KG1 (cell line): ENCODE measurements at places on chromosomes 3 and 15.
A peak's percentile ranks its signal among the peaks of the same experiment; 100 is the strongest.

- no peak for DNase-seq
Measured at GRCh38 chr15:89330119-89330518, 4.5 kb downstream of the POLG start.

DNA sequence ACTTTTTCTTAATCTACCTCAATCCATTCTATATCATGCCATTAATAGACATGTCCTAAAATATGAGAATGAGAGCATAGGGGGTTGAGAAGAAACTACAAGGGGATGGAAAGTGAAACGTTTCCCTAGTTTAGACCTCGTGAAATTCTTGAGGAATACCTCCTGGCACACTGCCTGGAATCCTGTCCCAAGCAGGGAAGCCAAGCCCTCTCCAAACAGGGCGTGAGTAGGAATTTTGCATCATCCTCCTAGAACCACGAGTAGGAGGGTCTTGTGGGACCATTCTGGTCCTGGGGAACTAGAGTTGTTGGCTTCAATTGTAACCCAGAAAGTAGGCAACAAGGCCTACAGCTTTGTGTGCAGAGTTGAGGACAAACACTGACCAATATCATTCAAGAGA lies 19.6 kb upstream of the C3orf80 start:
- no peak for DNase-seq

DNA sequence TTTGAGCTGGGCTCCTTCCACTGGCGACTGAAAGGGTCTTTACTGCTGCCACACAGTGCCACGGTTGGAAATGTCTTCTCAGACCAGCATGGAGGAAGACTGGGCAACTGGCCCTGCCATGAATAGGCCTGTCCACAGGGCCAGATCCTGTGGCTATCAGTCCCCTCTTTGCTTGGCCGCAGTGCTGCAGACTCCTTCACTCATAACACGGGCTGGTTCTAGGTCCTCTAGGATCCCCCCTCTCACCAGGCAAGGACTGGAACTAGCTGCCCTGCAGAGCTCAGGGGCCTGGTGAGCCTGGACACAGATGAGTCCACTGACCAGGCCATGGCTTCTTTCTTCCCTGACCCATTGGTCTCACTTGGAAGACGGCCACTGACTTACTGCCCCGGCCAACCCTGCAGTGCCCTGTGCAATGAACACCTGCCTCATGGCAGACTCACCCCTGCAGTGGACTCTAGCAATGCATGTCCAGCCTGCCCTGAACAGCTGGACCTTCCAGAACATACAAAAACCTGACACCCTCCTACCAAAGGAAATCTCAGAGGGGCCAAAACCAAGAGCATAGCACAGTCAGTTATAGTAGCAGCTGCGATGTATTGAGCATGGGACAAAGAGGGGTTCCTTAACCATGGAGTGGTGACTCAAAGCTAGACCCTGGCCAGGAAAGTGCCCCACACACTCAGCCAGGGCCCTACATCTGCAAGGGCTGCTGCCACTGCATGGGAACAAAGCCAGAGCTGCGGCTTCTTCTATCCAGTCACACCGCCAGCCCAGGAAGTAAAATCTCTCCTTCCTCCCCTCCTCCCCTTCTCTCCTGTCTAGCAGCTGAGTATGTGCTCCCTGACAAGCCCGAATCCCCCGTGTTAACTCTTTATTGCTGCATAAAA lies 72.1 kb upstream of the ITGA11 start:
- no peak for DNase-seq

- DNase-seq: no peak
Measured at GRCh38 chr15:33586786-33587697, 276.3 kb downstream of the RYR3 start.

DNA sequence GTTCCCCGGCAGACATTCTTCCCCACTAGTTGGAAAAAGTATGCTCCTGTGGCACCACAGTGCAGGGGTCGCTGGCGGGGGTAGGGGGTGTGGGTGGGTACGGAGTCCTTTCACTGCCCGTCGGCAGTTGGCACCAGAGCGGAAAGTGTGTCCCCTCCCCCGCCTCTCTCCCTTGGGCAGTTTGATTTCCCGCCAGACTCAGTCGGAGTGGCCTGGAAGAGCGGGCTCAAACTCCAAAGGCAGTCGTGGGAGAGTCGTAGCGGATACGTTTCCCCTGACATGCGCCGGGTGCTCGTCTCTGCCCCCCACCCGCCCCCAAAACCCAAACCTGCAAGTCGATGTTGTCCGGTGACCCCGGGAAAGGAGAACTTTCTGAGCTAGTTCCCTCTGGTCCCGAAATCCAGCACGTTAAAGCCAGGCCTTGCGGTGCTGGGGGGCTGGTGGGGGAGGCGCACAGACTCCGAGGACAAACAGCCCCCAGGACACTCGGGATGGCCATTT lies 4.4 kb upstream of the FOXB1 start:
- no peak for DNase-seq

- no peak for DNase-seq
Measured at GRCh38 chr15:55151631-55152030, 45.1 kb downstream of the RSL24D1 start.

- DNase-seq: no peak
Measured at GRCh38 chr3:122598151-122598550, 20.7 kb downstream of the PARP15 start.

GRCh38 chr3:10484709-10485108 lies 20.7 kb downstream of the ATP2B2 start:
- DNase-seq: no peak

DNA sequence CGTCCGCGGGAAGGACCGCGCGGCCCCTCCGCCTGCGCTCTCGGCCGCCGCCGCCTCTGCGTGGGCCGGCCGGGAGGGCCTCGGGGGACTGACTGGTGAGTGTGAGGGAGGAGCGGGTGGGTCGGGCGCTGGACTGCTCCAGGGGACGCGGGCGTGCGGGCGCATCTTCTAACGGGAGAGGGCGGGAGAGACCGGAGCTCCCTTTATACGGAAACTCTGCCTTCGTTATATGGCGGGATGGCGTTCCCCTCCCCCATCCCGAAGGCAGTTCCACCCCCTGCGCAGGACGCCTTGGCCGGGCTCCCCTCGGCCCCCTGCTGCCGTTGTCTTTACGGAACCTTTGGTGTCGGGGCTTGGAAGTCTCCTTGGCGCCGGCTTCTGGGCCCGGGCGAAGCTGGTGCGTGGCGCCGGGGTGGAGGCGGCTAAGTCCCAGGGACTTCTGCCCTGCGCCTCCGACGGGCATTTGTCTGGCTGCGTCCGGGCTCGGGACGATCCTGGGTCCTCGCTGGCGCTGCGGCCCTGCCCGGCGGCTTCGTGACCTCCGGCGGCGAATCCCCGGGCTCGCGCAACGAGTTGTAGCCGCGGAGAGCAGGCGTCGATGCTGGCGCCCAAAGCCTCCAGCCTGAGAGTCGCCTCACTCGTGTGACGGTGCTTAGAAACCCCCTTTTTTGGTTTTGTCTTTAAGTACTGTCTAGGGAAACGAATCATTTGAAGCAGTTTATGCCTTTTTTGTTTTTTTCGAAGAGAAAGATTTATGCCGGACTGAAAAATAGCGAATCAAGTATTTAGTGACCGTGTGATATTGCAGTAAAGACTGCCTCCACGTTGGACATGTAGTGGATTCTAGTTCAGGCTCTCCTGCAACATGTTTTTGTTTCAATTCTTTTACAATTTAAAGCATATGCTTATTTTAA lies 623 bp downstream of the ZNF639 start:
- DNase-seq: peak; percentile 55

GRCh38 chr15:33860754-33861153 lies 107.5 kb upstream of the CHRM5 start:
- DNase-seq: no peak

- DNase-seq: no peak
Measured at GRCh38 chr3:112744106-112744505, 102.6 kb downstream of the CD200R1L start.

DNA sequence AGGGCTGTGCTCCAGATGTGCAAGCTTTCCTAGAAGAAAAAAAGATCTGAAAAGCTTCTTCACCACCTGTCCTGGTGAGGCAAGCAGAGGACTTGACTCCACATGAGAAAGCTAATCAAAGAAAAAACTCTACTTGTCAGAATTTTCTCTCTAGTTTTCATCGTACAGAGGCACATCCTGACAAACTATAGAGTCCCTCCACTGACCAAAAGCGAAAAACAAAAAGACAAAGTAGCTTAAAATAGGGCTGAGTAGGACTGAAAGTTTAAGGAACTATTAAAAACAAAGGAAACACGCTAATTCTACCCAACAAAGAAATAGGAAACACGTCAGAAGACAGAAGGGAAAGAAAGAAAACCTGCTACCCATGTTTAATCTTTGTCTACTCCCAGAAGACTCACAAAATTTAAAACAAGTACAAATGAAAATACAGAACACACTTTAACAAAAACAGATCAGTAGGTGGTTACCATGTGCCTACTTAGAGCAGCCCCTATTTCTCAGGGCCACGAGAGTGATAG lies 26.5 kb downstream of the NANOGP8 start:
- no peak for DNase-seq

- DNase-seq: no peak
Measured at GRCh38 chr3:27721717-27722564, at the start of gene EOMES. Gene EOMES (minus strand): TSS chr3:27722323. CDS start chr3:27722294, 29 bp downstream.

GRCh38 chr15:59306520-59307164 lies 66.0 kb downstream of the MYO1E start:
- DNase-seq: no peak

- DNase-seq: no peak
Measured at GRCh38 chr3:37492977-37493471, 318.6 kb upstream of the LRRFIP2 start.

DNA sequence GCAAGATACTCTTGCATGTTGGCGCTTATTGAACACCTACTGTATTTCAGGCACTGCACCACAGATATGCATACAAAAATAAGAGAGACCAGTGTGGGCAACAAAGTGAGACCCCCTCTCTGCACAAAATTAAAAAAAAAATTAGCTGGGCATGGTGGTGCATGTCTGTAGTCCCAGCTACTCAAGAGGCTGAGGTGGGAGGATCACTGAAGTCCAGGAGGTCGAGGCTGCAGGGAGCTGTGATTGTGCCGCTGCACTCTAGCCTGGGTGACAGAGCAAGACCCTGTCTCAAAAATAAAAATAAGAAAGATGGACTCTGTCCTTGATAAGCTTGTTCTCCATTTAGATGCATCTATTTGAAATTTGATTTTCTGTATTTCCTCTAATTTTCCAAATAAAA lies 20.8 kb downstream of the FEM1B start:
- no peak for DNase-seq

- no peak for DNase-seq
Measured at GRCh38 chr3:23811919-23812318, 6.2 kb downstream of the UBE2E1 start.

DNA sequence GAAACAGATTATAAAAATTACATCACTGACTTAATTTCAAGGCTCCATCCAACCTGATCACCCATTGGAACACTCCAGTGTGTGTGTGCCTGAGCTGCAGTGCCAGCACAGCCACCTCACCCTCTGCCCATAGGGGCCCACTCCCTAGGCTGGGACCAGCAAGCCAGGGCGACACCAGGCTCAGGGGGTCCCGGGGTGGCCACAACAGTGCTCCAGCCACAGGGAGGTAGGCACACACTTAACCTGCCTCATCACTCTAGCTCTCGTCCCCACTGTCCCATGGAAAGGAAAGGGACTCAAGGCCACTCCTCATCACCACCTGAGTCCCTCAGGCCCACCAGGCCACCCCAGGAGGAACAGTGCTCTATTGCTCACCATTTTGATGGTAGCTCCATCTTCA lies 24.9 kb downstream of the ZXDC start:
- no peak for DNase-seq

DNA sequence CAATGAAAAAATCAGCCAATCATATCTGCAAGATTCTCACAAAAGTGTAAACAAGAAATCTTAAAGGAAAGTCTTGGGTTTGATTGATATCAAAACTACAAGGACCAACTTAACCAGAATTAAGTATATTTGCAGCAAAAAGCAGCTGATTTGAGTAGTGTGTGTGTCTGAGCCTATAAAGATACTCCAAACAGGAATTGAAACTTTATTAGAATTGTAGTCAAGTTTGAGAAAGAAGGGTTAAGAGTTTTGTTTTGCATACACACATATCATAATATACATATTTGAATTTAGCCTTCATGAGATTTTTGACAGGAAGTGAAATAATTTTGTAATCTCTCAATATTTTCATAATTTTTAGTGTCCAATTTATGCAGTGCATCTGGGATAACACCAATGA lies 300.1 kb downstream of the NAALADL2 start:
- no peak for DNase-seq

- no peak for DNase-seq
Measured at GRCh38 chr3:106381939-106382335, 513.1 kb upstream of the CBLB start.

DNA sequence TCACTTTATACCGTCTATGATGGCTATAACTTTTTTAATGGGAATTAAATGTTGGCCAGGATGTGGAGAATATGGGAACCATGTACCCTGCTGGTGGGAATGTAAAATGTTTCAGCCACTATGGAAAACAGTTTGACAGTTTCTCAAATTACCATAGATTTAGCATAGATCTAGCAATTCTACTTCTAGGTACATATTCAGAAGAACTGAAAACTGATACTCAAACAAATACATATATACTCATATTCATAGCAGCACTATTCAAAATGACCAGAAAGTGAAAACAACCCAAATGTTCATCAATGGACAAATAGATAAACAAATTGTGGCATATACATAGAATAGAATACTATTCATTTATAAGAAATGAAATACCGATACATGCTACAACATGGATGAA lies 539.4 kb downstream of the IGSF11 start:
- DNase-seq: no peak

DNA sequence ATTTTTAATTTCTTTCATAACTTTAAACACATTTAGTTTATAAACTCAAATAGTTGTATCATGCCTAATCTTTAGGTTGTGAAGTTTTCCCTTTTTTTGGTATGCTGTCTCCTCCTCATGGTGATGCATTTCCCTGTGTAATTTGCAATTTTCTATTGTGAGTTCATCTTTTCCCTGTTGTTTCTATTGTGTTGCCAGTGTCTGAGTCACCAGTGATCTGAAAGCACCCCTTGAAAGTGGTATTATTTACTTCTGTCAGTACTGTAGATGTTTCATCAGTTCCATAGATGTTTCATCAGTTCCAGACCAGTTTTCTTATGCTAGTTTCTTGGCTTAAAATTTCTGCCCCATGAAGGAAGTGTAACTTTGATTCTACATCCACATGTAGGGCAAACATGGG lies 80.6 kb downstream of the OXSM start:
- no peak for DNase-seq

- no peak for DNase-seq
Measured at GRCh38 chr3:63624941-63625560, 27.4 kb upstream of the SNTN start.

DNA sequence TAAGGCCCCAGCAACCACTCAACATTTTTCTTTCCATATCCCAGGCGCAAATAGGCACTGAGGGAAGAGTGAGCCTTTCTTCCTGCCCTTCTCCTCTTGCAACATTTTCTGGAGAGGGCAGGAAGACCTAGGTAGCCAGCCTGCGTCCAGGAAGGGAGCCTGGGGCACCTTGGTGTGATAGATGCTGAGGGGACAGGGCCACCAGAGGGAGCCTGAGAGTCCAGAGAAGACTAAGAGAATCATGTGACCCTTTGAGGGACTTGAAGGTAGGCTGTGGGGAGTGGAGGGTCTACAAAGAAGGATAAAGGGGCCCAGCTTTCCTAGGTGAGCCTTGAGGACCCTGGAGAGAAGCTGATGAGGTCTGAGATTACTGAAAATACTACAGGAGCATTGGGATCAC lies 346.6 kb downstream of the CNTN6 start:
- DNase-seq: no peak
